Right kidney (tissue), 9 donors: ENCODE measurements at places on chromosomes 7 and 10.

- no peak for DNase-seq
Observed at GRCh38 chr7:87507446-87507845, 32.0 kb upstream of the ABCB4 start.

DNA sequence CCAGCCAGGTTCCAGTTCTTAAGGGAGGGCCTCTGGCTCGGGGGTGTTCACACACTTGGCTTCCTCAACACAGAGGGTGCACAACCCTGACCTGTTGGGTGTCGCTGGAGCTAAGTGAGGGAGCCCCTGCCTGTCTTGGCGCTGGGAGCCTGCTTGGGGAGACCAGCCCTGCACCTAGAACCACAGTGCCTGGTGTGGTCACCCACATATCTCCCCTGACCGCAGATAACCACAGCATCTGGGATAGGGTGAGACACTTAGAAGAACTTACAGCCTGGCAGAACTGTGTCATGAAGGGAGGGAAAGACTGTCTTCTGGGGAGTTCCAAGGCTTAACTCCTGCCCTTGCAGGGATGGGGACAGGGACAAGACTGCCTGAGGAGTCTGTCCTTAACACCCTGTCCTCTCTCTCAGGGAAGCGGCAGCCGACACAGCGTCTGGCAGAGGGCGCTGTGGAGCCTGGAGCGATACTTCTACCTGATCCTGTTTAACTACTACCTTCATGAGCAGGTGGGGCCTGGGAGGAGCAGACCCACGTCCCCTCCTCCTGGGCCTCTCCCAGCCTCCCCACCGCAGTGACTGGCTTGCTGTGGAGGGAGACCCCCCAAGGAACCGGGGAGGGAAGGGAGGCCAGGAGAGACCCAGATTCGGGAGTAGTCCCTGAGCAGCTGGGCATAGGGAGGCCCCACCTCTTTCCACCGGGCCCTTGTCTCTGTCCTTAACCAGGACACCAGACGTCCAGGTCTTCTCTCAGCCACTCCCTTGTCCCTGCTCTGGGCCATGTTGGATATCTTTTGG lies 59.0 kb downstream of the PALD1 start:
- DNase-seq = no peak

GRCh38 chr7:111362506-111363054 lies 199.7 kb downstream of the IMMP2L start:
- DNase-seq = no peak

DNA sequence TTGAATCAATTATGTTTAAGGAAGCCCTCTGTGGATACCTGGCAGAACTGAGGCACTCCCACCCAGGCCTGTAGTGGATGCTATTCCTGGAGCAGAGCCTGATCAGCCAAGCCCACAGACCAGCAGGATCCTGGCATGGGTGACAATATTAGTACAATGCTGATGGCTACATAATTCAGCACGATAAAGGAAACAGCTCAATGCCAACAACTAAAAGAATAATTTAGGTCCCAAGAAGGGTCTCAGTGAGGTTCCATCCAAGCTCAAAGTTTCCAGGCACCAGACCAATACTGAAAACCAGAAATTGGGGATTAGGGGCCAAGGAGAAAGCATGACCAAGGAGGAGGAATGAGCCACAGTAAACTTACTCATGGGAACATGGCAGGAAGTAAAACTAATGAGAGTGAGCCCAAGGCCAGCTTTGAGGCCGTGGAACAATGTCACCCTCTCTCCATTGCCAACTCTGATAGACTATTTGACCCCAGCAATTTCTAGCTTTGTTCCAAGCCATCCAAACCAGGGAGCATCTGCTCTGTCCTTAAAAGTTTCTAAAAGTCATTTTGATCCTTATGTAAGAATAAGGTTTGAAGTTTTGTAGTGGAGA lies 1082.4 kb downstream of the KCNMA1 start:
- no peak for DNase-seq

DNA sequence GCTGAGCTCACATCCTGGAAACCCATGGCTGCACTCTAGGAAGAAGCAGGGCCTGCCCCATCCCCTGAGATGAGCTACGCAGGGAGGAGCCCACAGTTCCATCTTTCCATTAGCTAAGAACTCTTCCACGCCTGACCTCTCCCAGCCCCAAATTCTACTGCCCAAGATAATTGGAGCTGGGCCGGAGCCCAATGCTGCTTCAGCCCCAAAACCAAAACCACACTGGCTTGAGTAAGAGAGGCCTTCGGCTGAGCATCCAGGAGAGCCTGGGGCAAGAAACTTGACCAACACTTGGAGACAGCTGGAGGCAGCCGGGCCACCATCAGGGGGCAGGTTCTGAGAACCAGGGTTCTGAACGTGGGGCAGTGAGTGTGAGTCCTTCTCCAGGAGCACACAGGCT lies 116.1 kb upstream of the ZMIZ1 start:
- DNase-seq = no peak

- DNase-seq = no peak
Observed at GRCh38 chr10:4013651-4014121, 228.7 kb upstream of the KLF6 start.

GRCh38 chr7:149104214-149104613 lies 13.7 kb upstream of the ZNF786 start:
- DNase-seq = no peak

DNA sequence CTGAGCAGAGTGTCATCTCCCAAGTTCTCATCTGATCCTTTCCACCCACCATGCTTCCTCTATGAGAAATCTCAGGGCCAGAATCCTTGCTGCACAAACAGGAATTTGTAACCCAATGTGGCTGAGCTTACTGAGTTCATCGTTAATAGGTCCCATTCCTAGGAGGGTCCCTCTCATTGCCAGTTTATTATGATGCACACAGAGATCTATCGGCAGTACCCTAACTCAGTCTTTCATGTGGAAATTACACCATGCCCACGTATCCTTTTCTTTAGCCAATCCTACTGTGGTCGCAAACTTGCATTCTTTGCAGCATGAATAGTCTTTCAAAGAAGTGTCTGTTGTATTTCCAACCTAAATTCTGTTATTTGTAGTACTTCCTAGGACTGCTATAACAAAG lies 12.1 kb downstream of the TMEM236 start:
- no peak for DNase-seq

DNA sequence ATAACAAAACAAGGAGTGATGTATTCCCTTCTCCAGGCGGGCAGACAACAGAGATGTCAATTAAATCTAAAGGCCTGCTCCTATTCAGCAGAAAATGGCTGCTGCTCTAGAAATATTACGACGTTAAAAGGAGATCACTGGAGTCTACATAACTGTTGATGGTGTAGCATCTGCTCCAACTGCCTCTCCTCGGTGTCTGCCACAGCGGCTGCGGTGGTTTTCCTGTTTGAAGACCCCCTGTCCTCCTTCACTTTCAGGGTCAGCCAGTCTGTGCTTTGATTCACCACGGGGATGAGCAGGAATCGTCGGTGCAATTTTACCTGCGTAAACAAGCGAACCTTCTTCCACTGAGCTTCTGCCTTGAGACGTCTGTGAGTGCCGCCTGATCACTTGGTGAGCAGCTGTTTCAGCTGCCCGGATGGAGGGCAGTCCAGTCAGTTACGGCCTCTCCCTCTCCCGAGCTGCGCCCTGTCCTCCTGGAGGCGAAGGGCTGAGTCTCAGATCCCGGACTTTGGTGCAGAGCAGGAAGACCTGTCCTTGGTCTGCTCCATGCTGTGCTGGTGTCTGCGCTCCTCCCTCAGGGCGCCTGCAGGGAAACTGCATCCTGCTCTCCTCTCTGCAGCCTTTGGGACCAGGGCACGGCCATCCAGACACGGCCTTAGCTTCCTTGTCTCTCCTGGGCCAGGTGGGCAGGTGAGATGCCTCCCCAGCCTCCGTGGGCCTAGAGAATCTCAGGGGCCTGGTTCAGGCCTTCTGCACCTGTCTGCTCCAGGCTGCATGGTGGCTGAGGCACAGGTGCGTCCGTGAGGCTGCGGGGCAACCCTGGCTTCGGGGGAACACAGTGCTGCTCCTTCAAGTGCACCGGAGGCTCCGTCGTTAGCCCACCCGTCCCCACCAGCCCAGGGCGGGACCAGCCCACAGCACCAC lies 326.6 kb downstream of the ADARB2 start:
- DNase-seq = no peak

DNA sequence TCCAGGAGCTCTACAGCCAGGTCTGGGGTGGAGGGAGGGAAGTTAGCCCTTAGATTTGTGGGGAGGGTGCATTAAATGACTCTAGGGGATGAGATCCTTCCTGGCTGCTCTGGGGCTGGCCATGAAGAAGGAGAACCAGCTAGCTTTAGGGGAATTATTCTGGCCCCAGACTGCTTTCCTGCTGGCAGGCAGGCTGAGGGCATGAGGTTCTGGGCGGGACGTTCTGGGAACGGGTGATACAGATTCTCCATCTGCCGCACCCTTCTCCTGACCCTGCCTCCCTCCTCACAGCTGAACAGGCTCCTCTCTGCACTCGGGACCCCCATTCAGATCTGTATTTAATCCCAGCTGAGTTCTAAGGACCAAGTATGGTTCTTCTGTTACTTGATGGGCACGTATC lies 23.9 kb downstream of the GOLGA7B start:
- no peak for DNase-seq

DNA sequence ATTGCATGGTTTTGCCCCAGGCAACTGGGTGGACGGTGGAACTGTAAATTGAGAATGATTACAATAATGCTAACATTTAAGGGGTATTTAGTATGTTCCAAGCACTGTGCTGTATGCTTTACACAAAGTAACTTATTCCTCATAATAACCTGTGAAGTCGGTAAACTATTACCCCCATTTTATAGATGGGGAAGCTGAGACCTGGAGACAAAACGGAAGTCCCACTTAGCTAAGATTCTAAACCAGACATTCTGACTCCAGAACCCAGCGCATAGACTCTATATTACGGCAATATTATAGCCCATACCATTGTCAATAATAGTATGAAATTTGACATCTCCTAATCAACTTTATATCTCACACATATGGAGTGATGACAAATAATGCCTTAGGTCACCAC lies 39.9 kb upstream of the TMEM236 start:
- no peak for DNase-seq

GRCh38 chr10:17910125-17910789 lies 41.5 kb upstream of the SLC39A12 start:
- DNase-seq = no peak

- no peak for DNase-seq
Observed at GRCh38 chr10:76786504-76787072, 851.0 kb downstream of the KCNMA1 start.

DNA sequence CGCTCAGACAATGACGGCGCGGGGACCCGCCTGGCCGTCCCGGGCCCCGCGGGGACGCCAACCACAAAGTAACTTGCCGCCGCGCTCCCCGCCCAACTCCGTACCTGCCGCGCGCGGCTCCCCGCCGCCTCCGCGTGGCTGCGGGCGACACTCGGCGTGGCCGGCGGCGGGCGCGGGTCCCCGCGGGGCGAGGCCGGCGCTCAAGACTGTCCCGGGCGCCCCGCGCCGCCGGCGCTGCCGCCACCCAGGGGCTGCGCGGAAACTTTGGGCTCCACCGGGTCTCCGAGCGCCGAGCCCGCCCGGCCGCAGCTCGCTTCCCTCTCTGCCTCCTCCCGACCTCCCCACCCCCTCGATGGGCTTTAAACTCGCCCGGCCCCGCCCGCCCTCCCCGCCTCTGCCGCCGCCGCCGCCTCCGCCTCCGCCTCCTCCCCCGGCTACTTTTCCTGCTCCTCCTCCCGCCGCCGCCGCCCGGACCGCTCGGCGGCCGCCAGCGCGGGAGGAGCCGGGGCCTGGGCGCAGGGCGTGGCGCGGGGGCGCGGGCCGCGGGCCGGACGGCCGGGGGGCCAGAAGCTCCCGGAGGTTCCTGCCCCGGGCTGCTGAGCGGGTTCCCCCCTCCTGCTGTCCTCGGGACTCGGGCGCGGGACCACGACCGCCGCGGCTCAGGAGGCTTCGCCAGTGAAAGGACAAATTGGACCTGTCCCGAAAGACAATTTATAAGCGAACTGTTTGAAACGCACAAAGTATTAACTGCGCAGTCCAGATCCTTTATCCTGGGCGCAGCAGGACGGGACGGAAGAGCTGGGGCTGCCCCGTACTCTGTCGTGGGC lies 10.6 kb upstream of the GRB10 start:
- DNase-seq = peak; percentile 67

DNA sequence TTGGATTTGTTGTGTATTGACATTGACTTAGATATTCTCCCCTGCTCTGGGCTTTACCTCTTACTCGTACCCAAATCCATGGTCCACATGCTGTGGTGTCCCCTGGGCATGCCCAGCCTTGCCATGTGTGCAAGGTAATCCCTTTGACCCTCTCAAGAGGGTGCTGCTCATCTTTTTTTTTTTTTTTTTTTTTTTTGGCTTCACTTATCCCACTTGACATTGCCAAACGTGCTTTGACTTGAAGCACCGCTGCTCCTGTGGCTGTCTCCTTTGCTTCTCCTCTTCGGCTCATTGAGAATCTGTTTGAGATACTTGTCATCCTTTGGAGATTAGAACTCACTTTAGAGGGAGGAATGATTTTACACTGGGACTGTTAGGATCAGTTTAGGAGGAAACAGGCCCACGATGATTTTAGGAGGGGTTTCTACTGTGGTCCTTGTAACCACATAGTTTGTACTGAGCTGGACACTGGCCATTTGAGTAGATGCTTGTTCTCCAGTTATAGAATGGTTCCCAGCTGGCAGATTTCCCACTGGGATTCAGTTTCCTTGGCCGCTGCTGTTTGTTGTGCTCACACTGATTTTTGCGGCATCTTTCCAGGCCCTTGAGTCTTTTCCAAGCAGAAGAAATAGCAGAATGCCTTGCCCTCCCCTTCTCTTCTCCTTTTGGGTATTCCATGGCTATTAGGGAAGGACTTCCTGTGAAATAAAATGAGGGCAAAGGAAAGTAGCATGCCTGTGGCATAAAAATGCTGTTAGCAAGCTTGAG lies 184.8 kb downstream of the AUTS2 start:
- no peak for DNase-seq

DNA sequence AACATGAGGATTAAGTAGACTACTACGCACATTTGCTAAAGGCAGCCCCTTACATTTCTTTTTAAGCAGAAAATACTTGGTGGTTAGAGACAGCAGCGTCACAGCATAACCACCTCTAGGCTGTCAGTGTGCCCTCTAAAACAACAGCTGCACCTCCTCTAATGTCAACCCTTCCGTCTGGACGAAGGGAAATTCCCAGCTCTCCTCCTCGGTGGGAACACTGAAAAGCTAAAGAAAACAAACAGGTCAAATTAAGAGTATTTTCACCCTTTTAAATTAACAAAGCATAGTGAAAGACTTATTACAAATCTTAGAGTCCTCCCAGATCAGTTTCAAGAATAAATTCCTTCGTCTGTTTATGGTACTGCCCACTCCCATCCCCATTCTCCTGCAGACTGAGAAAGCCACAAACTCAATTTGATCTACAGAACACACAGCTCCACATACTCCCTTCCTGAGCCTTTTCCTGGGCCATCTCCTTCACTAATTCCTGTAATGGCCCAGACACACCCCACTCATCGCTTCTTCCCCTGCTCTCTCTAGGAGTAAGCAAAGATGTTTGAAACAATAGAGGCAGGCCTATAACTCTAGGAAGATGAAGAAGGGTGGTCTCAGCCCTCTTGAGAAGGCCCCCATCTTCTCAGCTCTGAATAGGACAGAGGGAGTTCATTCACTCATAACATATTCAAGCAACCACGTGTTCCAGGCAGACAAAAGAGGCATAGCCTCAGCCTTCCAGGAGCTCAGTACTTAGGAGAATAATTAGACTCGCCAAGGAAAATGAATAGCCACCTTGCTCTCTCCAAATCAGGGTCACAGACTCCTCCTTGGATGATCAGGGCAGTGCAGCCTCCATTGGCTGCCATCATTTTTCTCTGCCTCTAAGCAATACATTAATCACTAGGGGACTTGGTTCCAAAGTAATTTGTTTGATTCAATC lies 47.5 kb upstream of the HNRNPH3 start:
- DNase-seq = peak; percentile 45

- DNase-seq = no peak
Observed at GRCh38 chr7:121266307-121266894, 62.4 kb upstream of the WNT16 start.
